Activated T-cell treated with anti-CD3 and anti-CD28 coated beads, Interleukin-2, amount 50 U/mL, for 48 hours (primary cell): ENCODE measurements at places on chromosomes 4 and X.

- DNase-seq = no peak
Measured at GRCh38 chrX:107541244-107541643, 87.1 kb upstream of the PRPS1 start.

GRCh38 chr4:5747738-5748375 is 36.9 kb downstream of the EVC start:
- no peak for DNase-seq

DNA sequence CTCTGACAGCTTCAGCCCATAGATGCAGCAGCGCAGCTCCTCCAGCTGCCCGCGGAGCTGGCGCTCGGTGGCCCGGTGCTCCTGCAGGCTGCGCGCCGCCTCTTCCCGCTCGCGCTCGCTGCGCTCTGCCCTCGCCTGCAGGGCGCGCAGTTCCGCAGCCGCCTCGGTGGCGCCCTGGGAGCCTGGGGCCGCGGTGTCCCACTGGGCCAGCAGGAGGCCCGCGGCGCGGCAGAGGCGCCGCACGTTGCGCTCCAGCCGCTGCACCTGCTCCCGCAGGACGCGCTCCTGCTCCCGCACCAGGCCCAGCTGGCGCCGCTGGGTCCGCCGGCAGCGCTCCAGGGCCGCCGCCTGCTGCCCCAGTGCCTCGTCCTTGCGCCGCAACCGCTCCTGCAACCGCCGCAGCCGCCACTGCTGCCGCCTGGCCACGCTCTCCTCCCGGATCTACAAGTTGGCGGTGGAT is 10.1 kb downstream of the C4orf50 start:
- no peak for DNase-seq

GRCh38 chr4:184937030-184937710 is 81.1 kb upstream of the HELT start:
- no peak for DNase-seq

- no peak for DNase-seq
Measured at GRCh38 chr4:149630064-149630463, 185.6 kb downstream of the IQCM start.

GRCh38 chr4:40348000-40348399 is 12.9 kb downstream of the CHRNA9 start:
- DNase-seq = no peak

DNA sequence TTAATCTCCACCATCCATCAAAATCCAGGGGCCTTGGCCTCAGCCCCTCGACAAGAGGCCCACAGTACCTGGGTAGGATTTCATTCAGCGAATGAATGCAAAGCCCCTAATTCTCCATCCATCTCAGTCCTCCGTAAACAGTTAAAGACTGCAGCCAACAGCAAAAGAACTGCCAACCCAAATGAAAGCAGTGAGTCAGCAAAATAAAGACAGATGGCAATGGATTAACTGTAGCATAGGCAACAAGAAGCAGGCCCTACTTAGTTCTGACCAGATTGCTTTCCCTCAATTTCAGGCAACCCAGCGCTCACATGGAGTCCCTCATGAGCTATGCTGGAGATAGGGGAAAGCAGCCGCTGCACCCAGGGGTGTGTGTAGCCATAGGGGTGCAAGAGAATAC is 21.4 kb downstream of the PLAC1 start:
- no peak for DNase-seq

DNA sequence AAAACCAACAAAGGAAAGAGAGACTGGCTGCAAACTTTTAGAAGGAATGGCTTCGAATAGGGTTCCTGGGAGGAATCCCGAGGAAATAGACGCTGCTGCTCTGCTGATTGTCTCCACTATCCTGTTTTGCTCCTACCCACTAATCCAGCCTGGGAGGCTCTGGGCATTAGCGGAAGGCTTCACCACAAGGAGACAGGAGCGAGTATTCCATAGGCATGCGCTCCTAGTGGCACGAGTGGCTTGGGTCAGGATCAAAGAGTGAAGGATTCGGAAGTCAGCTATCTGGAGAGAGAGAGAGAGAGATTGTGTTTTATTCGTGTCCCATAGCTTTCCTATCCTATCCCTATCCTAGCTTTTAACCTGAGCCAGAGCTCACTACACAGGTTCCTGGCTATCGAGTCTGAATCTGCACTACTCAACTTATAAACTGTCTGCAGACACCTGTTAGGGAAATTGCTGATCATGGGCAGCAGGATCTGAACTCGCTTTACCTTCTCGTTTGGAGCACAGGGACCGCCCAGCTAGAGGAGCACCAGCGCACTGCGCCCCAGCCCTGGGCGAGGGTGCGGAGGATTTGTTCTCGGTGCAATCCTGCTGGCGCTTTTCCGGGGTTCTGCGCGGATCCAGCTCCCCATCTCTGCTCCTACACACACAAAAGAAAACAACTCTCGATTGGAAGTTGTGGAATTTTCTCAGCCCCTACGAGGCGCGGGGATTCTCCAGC is 740 bp upstream of the NPY2R start:
- DNase-seq = no peak

- no peak for DNase-seq
Measured at GRCh38 chr4:173682609-173683008, 152.6 kb upstream of the HAND2 start.

- DNase-seq = no peak
Measured at GRCh38 chr4:108313546-108314339, 145.0 kb upstream of the LEF1 start.

GRCh38 chr4:168654104-168654847 is 157.4 kb downstream of the PALLD start:
- DNase-seq = no peak

GRCh38 chrX:69285881-69286564 is 120.8 kb upstream of the PJA1 start:
- DNase-seq = peak; percentile 75

DNA sequence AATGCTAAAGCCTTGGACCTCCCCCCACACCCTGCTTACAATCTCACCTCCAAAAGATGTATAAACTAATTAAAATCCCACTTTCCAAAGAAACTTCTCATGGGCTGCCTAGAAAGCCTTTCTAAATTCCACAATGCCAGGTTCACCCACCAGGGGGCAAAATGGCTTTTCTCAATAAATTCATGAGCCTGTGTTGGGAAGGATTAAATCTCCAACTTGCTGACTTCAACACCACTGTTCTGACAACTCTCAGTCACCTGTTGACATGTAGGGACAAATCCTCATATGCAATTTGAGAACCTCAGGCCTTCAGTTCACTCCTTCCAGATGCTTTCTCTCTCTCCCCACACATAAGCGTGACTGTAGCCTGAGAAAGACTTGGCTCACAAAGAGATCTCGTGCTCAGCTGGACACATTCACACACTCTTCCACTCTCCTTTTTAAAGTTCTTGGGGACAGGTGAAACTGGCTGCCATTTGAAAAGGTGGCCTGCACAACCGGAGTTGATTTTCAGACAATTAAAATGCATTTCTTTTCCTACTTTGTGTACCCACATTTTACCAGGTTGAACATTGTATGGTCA is 88.6 kb upstream of the PRPS2 start:
- peak; percentile 23 for DNase-seq

GRCh38 chrX:109760922-109761250 is 27.8 kb upstream of the ACSL4 start:
- no peak for DNase-seq

- no peak for DNase-seq
Measured at GRCh38 chrX:54530357-54530900, 410 bp downstream of the GNL3L start.

DNA sequence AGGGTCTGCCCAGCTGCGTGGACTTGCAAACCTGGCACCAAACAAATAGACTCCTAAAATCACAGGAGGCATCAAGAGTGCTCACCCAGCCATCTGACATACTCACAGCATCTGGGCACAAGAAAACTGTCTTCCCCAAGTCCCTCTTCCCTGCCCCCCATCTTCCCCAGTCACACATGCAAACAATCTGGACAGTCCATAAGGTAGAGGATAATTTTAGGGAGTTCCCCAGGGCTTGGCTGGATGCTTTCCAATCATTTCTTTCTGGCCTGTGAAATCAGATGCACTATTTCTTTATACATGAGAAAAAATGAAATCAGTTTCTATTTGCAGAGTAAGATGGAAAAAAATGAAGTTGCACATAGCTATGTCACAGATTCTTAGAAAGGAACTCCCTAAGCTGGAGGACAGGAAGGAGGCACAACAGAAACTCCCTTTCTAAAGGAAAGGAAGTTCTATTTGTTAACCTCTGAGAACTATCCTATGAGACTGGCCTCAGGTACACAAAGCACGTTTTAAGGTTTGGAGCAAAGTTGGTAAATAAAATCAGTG is 342.3 kb downstream of the HNRNPD start:
- no peak for DNase-seq

GRCh38 chr4:78870056-78870455 is 69.2 kb downstream of the PAQR3 start:
- no peak for DNase-seq

DNA sequence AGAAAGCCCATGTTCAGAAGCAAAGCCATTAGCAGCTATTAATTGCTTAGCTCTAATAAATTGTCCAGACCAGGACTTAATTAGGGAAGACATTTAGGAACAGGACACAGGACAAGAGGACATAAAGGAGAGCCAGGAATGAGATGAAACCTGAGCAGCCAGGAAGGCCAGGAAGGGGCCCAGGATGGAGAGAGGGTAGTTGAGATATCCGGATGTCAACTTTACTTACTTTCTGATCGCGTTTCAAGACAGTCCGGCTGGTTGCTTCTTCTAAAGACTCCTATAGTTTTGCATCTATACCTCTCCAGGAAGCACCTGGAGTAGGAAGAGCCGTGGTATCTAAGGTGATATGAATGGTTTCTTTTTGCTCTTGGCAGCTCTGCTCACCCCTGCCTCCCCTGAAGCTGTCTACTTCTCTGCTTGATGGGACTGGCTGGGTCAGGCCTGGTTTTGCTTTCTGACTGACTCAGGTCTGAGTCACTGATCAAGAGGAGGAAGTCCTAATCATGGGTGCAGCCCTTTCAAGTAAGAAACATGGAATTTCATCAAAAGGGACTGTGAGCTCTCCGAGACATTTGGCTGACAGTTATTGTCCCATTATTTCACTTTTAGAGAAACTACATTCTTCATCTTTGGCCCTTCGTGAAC is 733.3 kb downstream of the RPA4 start:
- no peak for DNase-seq

DNA sequence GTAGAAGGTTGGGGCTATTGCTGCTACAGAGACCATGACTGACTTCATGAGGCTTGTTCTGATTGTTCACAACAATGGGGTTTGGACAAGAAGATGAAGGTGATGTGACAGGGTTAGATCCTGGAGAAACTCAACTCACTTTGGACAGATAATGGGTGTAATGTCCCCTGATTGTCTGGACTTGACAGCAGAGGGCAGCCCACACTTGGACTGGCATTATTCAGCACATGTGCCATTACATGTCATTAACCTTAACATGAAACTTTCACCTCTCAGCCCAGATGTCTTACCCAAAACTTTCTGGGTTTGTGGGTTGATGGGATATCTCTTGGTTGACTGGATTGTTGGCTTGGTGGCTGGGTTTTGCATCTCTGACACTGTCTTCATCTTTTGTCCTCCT is 101.5 kb downstream of the MXRA5 start:
- no peak for DNase-seq

DNA sequence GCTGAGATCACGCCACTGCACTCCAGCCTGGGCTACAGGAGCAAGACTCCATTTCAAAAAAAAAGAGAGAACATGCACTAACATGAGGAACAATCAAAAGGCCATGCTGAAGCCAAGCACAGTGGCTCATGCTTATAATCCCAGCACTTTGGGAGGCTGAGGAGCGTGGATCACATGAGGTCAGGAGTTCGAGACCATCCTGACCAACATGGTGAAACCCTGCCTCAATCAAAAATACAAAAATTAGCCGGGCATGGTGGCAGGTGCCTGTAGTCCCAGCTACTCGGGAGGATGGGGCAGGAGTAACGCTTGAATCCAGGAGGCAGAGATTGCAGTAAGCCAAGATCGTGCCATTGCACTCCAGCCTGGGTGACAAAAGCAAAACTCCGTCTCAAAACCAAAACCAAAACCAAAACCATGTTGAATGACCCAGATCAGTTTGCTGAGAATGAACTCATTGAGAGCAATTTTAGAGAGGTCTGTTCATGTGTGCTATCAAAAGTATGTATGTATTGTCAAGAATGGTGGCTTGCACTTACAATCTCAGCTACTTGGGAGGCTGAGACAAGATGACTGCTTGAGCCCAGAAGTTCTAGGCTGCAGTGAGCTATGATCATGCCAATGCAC is 44.8 kb downstream of the PDS5A start:
- no peak for DNase-seq
